Upper lobe of left lung (tissue), 6 donors: ENCODE measurements at places on chromosomes 5 and 9.

DNA sequence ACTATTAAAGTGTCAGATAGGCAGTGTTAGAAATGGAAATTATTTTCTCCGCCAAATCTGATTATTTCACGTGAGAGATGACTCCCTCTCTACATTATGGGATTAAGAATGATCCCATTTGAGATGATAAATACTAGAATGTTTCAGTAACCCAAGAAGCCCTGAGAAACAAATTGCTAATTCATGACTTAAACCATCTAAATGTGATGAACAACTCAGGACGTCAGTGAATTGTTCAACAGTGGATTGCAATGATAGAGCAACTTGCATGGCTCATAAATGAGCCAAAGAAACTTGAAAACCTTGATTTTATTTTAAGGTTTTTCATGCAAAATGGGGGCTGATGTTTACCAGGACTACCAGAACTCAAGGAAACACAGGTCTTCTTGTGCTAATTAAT, 350.5 kb upstream of the WWC1 start:
- no peak for DNase-seq

DNA sequence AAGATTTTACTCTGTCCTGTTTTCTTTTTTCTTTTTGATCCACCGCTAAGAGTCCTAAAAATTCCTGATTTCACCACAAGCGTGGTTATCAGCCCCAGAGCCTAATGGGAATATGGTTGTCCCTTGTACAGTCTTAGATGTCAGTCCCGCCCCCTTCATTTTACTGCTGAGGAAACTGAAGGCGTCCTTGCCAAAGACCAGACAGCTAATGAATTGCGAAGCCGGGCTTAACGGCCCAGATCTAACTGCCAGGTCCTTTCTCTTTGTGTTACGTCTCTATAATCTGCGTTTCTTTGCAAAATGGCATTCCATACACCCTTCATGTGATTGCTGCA, 497 bp downstream of the NSA2 start:
- no peak for DNase-seq

- no peak for DNase-seq
Observed at GRCh38 chr5:135246605-135246922, 152.5 kb downstream of the MACROH2A1 start.

GRCh38 chr5:107826311-107827000, 155.7 kb upstream of the EFNA5 start:
- no peak for DNase-seq
